Hematopoietic multipotent progenitor cell treated with erythropoietin and hydrocortisone succinate and interleukin-3 and kit ligand, for 15 days (in vitro differentiated cells): ENCODE measurements at places on chromosomes 5 and 9.

GRCh38 chr9:6218099-6218502 is 2.5 kb downstream of the IL33 start:
- DNase-seq: no peak

GRCh38 chr5:6373081-6373846 is 5.1 kb downstream of the MED10 start:
- no peak for DNase-seq

GRCh38 chr5:6386271-6386670 is 7.9 kb upstream of the MED10 start:
- DNase-seq: no peak

GRCh38 chr5:62737766-62738165 is 159.1 kb downstream of the LRRC70 start:
- DNase-seq: no peak

DNA sequence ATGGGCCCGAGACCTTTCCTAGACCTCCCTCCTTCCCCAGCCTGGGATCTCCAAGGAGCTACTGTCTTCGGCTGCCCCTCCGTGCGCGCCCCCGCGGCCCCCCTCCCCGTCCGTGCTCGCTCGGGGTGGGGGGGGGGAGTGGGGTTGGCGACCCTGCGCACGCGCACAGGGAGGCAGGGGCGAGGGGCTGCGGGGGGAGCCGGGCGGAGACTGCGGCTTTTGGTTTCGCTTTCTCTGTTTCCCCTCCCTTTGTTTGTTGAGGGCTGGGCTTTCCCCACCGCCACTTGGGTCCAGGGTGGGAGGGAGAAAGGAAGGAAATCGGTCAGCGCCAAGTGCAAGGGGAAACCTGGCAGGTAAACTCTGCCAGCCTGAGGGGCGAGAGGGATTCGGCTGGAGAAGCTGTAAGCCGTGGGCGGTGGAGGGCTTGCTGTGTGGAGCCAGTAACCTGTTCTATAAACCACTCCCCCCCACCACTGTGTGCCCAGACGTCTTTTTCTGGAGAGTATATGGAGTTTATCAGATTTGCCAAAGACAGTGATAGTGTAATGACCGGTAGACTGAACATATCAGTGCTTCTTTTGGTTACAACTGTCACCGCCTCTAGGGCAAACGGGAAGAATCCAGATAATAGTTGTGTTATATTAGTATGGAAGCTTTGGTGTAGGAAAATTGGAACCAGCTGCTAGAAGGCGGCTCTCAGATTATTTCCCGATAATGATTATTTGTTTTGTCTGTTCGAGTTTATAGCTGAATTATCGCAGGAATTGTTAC is 684 bp downstream of the DNAJA1 start:
- DNase-seq: peak; percentile 42

DNA sequence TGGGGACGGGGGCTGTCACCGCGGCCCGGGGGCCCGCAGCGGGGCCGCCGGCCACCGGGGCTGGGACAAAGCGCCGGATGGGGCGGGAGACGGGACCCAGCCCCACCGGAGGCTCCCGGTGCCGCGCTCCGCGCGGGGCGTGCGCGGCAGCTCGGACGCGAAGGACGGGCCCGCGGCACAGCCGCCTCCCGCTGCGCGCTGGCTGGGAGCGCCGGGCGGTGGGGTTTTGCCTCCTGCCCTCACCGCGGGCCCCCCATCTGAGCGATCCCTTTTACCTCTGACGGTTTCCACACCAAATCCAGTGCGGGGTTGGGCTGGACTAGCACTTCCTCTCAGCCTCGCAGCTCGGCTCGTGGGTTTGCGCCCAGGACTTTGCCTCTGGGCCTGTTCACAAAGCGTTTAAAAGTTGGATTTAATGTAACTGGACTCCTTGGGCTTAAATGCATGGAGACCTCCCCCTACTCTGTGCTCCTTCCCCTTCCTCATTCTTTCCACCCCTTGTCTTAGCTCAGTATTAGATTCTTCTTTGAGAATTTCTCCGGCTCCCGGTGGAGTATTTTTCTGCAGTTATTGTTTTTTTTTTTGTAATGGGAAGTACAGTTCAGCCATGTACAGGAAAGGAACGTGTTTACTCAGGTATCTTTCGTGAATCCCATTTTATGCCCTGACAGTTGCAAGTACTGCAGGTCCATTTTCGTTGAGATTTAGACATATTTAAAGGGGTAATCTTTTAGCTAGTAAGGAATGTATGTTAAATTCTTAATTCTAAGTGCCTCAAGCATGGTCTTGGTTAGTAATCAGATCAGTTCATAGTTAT is 691 bp downstream of the FCHO2 start:
- DNase-seq: peak; percentile 54

DNA sequence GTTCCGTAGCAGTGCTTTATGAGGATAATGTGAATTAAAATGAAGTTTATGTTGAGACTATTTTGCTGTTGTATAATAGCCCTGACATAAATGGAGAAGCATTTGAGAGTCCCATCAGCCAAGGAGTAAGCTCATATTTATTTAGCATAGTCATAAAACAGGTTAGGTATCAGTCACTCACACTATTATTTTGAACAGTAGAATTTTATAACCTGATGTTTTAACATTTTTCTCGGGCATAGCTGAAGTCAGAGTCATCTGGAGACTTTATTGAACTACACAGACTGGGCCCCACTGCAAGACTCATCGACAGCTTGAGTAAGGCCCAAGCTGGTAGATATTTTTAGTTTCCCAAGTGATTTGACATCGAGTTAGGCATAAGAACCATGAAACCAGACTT is 620.3 kb upstream of the WWC1 start:
- DNase-seq: no peak

GRCh38 chr9:1707291-1707690 is 307.9 kb upstream of the SMARCA2 start:
- no peak for DNase-seq

GRCh38 chr5:109688630-109688969 is 1.1 kb upstream of the MAN2A1 start:
- peak; percentile 62 for DNase-seq

GRCh38 chr5:84825606-84826005 is 440.9 kb upstream of the EDIL3 start:
- DNase-seq: no peak

DNA sequence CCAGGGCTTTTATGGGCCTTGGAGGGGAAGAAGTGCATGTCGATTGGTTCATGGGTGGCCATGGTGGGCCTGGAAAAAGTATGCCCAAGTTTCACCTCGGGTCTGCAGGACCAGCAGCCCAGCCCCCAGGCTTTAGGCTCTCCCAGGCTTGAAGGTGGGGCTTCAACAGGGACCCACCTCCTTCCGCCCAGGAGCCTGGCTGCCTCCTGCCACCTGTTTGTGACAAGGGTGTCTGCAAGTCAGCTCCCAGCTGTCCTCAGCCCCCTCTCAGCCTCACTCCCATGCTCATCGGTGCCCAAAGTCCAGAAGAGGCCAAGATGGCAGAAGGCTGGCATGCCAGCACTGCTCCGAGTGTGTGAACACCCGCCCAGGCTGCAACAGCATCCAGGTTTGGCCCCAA is 1063.2 kb upstream of the ACO1 start:
- no peak for DNase-seq

GRCh38 chr5:38692781-38693527 is 136.5 kb upstream of the LIFR start:
- DNase-seq: no peak

DNA sequence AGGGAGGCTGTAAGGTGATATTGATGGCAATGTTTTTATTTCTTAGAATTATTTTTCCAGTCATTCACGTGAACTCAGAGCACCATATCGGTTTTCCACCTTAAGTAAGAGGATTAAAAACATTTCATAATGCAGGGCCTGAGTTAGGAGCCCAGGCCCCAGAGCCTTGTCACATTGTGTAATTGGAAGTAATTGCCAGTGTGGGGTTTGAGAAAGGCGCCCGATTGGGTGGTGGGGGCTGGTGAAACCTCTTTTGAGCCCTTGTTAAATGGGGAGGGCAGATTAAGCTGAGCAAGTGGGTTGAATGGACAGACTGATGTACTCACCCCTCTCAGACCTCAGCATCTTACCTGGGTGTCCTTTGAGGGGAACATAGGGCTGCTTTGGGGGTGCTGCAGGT is 116.7 kb upstream of the PITX1 start:
- no peak for DNase-seq

DNA sequence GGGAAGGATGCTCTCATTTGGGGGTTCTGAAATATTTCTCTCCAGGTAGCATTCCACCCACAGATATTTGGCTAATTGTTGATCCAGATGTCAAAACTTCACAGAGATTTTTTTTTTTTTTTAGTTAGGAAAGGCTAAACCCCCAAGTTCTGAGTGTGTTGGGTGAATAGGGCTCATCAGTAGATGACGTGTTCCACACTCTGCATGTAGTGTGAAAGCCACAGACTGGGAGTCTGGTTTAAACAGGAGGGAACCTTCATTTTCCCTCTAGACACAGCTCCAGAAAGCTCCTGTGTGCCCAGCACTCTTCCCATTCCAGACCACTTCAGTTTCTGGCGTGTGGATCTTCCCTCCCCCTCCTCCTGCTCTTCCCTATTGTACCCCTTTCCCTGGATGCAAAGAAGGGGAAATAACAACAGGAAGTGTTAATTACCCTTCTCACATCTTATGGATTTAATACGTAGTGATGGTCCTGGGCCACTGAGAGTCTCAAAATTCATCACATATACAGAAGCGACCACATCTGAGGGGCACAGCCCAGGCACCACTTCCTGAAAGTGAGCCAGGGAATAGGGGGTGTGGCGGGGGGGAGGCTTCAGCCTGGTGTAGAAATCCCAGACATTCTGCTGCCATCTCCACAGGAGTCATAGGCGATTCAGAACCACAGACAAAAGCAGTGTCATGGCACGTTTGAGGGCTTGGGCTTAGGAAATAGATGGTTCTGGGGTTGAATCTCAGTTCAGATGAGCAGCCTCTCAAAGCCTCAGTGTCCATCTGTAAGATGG is 65.1 kb downstream of the DAP start:
- no peak for DNase-seq

GRCh38 chr5:1783216-1783554 is 16.5 kb downstream of the MRPL36 start:
- DNase-seq: no peak

- DNase-seq: no peak
These were observed 132.4 kb downstream of the GABBR2 start for GRCh38 chr9:98576354-98576753.

DNA sequence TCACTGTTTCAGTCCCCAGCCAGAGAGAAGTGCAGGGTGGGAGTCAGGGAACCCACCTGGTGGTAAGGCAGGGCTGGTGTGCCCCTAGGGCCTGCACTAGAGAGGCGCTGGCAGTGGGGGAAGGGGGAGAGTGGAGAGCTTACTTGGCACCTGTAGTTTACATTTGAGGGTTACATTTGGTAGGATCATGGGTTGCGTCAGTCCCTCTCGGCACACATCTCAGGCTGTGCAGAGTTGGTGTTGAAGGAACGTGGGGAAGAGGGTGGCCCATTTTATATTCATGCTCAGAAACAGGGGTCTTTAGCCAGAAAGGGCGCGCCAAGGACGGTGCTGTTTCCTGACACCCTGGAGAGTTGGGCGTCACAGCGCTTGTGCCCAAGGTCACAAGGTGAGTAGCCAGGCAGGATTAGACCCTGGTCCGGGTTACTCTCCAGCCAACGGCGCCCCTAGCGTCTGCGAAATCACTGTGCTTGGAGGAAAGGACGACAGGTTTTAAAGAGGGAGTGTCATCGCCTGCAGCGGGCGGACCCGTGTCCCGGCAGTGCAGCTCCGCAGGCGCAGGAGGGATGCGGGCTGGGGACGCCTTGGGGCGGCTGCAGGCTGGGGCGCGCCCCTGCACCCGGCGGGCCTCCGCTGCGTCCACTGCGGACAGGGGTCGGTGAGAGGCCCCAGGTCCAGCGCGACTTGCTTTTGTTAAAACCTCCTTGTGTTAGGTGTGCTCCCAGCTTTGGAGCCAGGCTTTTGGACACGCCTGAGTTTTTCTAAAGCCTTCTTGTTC is 272.6 kb downstream of the FANCC start:
- no peak for DNase-seq

- DNase-seq: no peak
These were observed 73.6 kb downstream of the EPB41L4B start for GRCh38 chr9:109247228-109247627.

DNA sequence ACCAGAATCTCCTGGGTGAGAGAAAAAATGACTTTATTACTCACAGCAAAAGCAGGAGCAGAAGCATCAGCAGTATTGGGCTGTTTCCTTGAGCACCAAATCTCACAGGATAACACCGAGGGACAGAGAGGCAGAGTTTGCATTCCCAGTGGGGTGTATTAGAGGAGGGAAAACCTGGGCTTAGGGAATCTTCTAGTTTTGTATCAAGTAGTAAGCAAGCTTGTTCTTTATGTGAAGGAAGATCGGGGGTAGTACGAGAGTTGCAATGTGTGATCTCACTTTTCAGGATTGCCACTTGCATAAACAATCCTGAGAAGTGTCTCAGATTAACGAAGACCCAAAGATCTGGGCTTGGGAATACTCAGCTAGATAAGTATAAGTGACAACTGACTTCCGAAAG is 1163.0 kb downstream of the TAF11L14 start:
- no peak for DNase-seq

- no peak for DNase-seq
These were observed 174.8 kb downstream of the OLFM1 start for GRCh38 chr9:135262248-135262647.

- no peak for DNase-seq
These were observed at the start of gene F2RL2 for GRCh38 chr5:76622973-76623596. TSS of gene F2RL2 (minus strand) at chr5:76623403. CDS start at chr5:76623230, 173 bp downstream.

GRCh38 chr9:96425500-96426169 is 7.5 kb upstream of the ZNF367 start:
- no peak for DNase-seq

DNA sequence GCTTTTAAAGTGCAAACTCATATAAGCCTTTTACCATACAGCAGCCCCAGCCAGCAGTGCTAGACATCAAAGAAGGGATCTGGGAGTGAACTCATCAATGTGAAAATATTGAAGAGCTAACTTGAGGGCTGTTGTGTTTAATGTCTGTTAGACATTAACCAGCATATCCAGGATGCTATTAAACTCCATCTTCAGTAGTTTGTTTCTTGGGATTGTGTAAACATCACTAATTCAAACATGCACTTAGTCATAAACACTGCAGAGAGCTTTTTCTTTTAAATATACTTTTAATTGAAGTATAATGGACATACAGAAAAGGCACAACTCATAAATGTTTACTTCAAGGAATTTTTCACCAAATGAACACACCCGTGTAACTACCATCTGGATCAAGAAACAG is 81.8 kb downstream of the TMEM252 start:
- DNase-seq: no peak

- DNase-seq: no peak
These were observed 155.5 kb upstream of the NUDT12 start for GRCh38 chr5:103718108-103718507.

GRCh38 chr9:80890124-80890523 is 799.2 kb downstream of the TLE1 start:
- no peak for DNase-seq

DNA sequence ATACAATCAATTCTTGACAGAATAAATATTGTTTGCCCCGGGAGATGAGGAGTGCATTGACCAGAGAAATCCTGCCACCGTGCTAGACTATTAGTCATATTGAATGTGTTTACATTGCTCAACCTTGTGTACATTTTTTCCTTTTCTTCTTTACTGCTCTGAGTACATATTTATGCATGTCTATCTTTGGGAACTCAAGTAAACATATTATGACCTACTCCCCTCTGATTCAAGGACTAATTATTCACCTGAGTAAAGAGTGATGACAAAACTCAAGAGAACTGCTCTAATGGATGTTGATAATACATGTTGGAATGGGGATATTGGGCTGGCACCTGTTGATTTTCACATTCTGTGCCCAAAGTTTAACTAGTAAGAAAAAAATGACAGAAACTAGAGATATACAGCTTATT is 3.9 kb upstream of the SPINK1 start:
- DNase-seq: no peak

- DNase-seq: no peak
These were observed 13.9 kb downstream of the FAM193B start for GRCh38 chr5:177540438-177540837.

- DNase-seq: no peak
These were observed 91.3 kb downstream of the RALGPS1 start for GRCh38 chr9:127005770-127006314.
